NCI-H1092 (cell line): ENCODE measurements at places on chromosomes 6 and 20.
A peak's percentile ranks its signal among the peaks of the same experiment; 100 is the strongest.

DNA sequence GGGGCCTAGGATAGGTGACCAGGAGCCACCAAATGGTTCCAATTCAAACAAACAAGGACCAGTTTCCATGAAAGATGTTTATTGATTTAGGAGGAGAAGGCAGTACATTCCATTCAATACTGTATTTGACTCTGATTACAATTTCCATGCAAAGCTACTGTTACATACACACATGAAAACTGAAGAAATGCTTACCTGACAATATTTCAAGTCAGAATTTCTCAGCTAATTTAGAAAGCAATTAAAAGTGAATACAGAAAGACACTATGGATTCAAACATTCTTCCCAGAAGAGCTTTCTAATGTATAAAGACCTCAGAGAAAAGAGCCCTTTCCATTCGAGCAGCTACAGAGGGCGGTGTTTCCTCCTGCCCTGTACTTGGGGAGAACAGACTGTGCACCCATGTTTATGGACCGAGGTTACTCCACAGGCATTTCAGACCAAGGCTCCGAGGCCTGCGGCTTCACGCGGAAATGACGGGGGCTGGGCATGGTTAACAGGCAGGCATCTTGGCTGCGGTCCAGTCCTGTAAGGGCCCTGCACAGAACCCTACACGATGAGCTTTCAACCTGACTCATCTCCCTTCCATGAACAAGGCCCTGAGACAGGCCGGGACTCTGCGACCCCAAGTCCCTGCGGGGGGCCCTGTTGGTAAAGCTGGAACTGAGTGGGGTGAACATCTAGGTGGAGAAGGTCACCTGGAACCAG lies 25.7 kb upstream of the TCFL5 start:
- DNase-seq = no peak

DNA sequence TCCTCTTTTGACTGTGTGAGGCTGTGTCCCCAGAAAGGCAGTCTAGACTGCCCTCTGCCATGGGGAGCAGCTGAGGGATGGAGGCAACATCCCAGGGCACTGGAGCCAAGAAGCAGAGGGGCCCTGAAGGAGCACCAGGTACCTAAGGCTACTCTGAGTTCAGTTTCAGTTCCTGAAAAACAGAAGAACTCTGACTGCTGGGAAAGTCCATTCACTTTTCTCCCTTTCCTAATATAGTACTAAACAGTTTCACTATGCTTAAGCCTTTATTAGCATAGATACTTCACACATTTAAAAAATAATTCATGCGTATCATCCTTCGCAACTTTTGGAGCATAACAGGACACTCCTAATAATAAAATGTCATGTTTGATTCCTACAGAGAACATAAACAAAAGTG lies 130.0 kb downstream of the FOXC1 start:
- DNase-seq = no peak

- peak; percentile 40 for DNase-seq
These were observed 376.9 kb downstream of the PHF3 start for GRCh38 chr6:64012351-64013001.

GRCh38 chr20:16664020-16664419 lies 65.8 kb upstream of the SNRPB2 start:
- no peak for DNase-seq

- DNase-seq = no peak
These were observed 52.3 kb downstream of the SLX4IP start for GRCh38 chr20:10487142-10488136.

GRCh38 chr20:7214081-7214740 lies 446.7 kb downstream of the BMP2 start:
- no peak for DNase-seq

GRCh38 chr6:4812068-4812467 lies 35.9 kb downstream of the CDYL start:
- DNase-seq = no peak

DNA sequence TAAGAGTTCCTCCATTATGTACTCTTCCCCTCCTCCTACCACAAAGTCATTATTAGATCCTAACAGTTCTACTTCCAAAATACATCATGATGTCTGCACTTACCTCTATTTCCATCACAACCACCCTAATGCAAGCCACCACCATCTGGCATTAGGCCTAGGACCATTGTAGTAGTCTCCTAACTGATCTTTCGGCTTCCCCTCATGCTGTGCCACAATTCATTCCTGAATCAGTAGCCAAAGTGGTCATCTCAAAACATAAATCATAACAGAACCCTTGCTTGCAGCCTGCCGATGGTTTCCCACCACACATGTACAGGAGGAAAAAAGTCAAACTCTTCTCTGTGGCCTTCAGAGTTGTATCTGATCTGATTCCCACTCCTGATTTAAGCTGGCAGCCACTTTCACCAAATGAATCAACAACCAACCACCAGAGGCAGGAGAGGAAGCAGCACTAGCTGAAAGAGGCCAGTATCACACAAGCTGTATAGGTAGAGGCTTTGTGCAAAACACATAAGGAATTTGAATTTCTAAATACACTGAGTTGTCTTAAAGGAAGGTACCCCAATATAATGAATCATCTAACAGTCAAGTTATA lies 26.1 kb downstream of the FAM184A start:
- DNase-seq = no peak

GRCh38 chr20:2691663-2692035 lies 931 bp upstream of the EBF4 start:
- no peak for DNase-seq
